CD4-positive, CD25-positive, alpha-beta regulatory T cell (primary cell): ENCODE measurements at places on chromosomes 1 and 21.

DNA sequence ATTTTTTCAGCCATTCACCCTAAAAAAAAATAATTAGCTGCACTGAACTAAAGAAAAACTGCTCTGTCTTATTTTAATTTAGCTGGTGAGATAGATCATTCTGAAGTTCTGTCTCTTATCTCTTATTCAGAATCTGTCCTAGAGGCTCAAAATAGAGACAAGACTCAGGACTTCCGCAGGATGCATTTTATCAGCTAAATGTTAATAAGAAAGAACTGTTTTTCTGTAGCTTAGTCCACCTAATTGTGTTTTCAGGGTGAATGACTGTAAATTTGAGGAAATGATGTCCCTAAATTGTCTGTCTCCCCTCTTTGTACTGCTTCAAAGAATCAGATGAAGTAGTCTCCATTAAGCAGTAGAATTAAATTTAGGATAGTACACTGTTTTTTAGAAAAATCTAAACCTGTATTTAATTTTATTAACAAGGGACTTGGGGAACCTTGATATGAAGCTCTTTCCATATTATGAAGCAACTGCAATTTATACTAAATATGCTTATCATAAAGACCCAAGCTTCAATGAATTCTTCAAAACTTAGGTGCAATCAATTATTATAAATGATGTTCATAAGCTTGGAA, 671.9 kb downstream of the RWDD3 start:
- DNase-seq: no peak

DNA sequence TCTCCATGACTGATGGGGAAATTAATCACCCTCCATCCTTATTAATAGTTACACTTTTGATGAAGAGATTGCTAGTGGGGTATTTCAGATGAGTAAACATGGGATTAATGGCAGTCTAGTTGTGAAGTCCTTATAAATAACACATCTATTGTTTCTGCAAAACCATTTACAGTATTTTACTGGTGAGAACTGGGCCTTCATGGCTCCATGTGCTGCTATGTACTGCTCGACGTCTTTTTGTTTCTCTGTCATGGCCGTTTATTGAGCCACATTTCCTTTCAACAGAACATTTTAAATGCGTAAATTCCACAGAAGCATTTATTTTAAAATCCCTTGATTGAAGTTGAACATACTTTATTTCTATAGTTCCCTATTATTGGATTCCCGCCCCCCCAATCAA, 34.5 kb downstream of the SPEN start:
- no peak for DNase-seq

GRCh38 chr1:214566158-214567104, 15.0 kb upstream of the PTPN14 start:
- DNase-seq: no peak

GRCh38 chr1:34602907-34603306, 151.9 kb upstream of the GJB5 start:
- no peak for DNase-seq

DNA sequence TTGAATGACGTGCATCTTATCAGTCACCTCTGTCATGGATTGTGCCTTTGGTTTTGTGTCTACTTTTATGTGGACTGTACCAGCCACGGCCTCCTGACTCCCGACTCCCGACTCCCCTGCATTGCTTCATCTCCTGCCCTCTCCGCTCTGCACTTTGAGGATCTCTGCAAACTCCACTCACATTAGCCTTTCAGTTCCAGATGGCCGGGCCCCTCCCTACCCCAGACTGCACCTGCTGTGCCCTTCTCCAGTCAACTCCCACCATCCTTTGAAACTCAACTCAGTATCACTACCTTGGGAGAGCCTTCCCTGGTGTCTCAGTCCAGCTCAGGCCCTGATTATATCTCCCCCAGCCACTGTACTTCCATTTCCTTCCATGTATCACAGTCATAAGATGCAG, 71.4 kb downstream of the MDM4 start:
- DNase-seq: no peak

DNA sequence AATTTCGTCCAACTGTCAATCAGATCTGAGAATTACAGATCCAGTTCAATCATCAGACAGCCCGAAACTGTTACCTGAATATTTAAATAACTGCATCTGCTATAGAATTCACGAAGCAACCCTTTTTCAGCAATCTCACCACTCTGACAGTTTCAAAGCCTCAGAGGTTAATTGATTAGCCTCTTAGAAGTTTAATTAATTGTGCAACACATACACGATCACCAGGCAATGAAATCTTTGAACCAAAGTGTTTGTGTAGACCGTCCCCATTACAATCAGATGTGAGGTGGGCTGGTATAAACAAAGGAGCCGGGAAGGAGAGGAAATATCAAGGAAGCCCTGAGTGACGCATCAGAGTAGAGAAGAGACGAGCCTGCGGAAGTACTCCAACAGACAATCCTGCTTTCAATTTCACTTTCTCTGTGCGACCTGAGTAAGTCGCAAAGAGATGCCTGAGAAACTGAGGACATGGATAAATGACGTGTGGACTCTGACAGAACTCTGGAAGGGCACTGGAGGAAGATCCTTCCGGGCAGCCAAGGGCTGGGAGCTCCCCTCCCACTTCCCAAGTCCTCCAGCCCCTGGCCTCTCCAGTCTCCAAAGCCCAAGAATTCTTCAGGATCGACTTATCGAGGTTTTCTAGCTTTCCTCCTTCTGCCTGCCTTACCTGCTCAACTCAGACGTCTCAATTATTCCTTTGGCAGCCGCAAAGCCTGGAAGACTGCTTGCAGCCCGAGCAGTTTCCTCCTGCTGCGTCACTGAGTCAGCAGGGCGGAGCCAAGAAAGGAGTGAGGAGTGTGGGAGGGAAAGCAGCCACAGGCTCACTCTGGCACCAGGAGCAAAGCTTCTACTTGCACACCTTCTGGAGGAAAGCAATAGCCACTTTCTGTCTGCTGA, at the start of gene RNASEL:
Gene RNASEL, minus strand, starts transcription at position 757 of the 897 bp plus-strand sequence. CDS start 2,450 bp downstream, outside the sequence.
- peak; percentile 70 for DNase-seq

DNA sequence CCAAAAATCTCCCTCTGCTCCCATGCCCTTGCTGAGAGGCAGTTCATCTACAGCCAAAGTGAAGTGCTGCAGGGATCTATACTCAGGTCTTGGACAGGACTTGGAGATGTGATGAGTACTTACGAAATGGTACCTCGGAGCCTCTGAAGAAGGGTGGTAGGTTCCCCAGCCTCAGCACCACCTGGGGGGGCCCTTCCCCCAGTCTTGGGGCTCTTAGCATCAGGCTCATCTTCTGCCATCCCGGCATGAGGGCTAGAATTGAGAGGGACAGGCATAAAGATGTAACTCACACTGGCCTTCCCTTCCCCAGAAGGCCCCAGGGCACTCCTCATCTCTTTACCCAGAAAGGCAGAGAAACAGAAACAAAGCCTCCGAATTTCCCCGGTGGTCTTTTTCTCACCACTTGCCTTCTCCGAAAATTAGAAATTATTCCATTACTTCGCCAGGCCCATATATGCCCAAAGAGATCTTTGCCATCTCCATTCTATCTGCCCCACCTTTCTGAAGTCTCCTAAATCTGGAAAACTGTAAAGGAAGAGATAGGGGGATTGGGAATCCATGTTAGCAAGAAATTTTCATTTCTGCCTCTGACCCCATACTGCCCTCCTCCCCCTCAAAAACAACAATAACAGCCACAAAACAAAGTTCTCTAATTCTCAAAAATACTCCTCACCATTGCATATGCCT, 827 bp downstream of the RFX5 start:
- no peak for DNase-seq

DNA sequence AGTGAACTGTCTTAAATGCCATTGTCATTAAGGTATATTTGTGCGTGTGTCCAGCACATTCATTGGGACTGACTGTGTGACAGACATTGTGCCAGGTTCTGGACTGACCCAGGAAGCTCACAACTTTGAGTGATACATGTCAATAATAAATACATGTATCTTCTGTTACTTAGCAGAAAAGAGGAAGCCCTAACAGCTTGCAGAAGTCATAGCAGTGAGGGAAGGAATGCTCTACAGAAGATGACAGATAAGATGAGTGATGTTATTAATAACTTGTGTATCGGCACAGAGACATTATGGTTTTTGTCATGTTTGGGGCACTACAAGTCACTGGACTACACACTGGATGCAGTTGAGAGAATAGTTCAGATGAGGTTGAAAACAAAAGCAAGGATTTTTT, 1.2 kb upstream of the SRSF11 start:
- DNase-seq: no peak

DNA sequence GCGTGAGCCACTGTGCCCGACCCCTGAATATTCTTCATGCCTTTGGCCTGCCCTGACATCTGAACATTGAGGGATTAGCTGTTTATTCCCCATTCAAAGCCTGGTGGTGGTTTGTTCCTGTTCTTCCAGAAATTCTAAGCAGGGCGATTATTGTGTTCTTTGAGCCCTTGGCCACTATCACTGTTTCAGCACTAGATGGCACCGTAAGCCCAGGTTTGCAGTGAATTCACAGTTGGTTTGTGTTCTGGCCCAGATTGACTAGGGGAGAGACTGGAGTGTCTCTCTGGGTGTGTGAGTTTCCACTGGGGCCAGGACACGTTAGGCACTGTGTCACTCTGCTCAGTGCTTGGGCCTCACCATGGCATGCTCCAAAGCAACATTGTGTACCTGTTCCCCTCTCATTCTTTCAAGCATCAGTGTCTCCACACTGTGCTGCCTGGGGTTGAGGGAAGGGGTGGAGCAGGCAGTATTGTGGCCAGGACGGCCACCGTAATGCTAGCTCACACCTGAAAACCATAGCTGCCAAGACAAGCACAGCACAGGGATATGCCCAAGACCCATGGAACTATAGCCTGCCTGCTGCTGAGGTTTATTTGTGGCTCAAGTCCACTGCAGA, 52.7 kb downstream of the PKN2 start:
- no peak for DNase-seq

- DNase-seq: no peak
These were observed 65.9 kb downstream of the FMO4 start for GRCh38 chr1:171379846-171380245.

DNA sequence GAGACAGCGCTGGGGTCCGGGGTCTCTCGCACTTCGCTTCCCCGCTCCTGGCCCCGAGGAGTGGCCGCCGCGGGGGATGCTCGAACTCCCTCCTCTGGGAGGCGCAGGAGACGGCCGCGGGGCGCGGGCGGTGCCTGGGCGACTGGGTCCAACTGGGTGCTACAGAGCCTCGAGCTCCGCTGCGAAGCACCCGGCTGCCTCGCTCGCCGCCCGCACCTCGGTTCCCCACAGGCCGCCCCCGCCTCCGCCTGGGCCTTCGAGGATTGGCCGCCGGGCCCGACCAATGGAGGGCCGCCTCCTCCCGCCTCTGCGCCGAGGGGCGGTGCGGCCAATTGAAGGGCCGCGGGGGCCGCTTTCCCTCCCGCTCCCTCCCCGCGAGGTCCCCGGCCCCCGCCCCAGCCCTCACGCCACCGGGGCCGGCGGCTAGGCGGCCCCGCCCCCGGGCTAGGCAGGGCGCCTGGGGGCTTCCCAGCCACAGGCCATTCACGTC, at the start of gene CNN3:
Gene CNN3, minus strand, starts transcription at position 196 of the 490 bp plus-strand sequence. CDS start 216 bp downstream, outside the sequence.
- DNase-seq: peak; percentile 48

DNA sequence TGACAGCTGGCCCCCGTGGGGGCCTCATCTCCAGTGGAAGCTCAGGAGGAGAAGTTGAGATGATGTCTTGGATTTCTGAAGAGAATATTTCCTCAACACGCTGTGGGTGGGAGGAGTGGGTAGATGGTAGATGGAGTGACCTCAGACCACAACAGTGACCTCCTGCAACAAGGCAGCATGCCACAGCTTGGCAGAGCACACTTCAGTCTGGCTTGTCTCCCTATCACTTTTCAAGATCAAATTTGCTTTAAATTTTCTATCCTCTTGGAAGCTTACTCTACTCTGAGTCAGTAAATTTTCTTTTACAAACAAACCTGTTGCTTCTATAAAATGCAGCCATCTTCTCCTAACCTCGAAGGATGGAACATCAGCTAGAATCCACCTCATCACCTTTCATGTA, 59.7 kb downstream of the NTPCR start:
- no peak for DNase-seq

DNA sequence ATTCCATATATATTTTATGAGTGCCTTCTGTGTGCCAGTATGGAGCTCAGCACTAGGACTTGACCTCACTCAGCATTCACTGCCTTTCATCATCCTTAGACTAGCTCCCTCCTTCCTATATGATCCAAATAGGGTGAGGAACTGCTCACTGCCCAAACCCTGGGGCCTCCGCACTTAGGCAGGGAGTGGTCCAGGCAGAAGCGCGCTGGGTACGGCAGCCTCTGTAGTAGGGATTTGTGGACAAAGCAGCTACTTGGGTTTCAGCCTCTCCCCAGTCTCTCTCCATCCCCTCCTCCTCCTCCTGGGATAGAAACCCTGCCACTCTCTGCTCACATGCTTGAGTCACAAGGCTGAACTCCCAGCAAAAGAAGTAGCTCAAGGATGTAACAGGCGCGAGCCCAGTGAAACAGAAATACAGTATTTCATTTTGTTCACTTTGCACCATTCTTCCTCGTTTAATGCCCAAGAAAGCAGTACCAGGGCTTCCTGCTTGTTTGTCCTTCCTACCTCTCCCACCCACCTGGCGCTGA, 32.9 kb downstream of the PLEKHA6 start:
- no peak for DNase-seq

DNA sequence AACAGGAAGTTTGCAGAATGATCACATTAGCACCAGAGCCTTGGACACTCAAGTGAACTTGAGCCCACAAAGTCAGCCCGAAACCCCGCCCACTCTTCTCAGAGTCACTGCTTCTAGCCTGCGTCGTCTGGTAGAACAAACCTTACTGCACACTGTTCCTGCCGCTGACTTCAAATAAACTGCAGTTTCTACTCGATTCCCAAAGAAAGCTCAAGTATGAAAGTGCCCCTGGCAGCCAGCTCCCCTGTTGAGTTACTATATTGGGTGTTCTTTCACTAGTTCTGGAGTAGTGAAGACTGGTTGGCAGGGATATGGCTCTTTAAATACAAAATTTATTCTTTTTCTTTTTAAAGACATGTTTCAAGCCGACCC, 164.7 kb downstream of the GALNT2 start:
- peak; percentile 33 for DNase-seq

- no peak for DNase-seq
These were observed 115.5 kb downstream of the RERE start for GRCh38 chr1:8701794-8702471.

GRCh38 chr1:109517337-109517736, 7.8 kb upstream of the AMIGO1 start:
- no peak for DNase-seq
